ENCODE measurements at places on chromosomes 6 and 20.

- DNase-seq = no peak
These were observed 79.5 kb upstream of the VSTM2L start for GRCh38 chr20:37823296-37823980.

- DNase-seq = no peak
These were observed 35.2 kb upstream of the SLC22A2 start for GRCh38 chr6:160293844-160294243.

- DNase-seq = no peak
These were observed 123.4 kb downstream of the C6orf118 start for GRCh38 chr6:165186041-165186440.

GRCh38 chr20:14337400-14338171 is at the start of gene FLRT3:
Gene FLRT3 (minus strand): TSS chr20:14337612. CDS start chr20:14327506, 10,106 bp downstream.
- peak; percentile 96 for DNase-seq

DNA sequence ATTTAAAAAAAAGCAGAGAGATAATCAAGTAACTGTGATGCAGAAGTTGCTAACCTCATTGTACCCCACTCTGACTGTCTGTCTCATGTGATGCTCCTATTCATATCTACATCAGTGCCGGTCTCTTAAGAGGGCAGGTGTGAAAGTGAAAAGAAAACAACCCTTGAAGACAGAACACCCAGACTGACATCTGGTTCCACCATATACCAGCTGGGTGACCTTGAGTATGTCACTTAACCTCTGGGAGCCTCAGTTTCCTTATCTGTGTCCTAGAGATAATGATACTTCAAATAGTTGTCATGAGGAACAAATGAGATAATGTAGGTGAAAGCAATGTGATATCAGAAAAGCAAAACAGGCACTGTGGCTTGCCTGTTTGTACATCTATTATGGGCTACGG is 426.8 kb upstream of the SOX4 start:
- no peak for DNase-seq

DNA sequence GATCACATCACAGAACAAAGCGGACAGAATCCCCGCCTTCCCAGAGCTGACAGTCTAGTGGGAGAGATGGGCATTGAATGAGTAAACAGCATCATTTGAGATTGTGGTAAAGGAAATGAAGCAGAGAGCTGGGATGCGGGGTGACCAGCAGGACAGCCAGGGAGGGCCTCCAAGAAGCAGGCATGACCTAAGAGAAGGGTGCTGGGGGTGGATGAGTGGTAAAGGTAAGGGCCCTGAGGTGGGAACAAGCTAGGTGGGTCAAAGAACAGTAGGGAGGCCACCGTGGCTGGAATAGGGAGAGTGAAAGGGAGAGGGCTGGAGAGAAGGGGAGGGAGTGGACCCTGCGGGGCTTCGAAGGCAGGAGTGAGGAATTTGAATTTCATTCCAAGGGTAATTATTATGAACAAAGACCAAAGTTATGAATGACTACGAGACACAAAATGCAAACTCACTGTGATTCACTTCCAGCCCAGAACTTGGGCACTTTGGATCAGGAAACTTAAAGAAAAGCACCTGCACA is 61.4 kb downstream of the CEBPB start:
- DNase-seq = no peak

DNA sequence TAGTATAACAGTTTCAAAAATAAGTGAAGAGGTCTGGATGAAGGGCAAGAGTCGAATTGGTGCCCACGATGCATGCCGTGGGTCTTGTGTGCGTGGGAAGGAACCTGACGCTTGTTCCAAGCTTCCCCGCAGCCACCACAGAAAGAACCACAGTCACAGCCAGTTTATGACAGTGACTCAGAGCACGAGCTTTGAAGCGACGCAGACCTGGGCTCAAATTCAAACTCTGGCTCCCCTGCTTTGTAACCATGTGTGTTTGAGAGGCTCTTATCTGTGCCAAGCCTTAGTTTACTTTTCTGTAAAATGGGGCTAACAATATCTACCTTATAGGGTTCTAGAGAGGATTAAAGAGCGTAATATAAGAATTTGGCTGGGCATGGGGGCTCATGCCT is 65.5 kb downstream of the SYNJ2 start:
- no peak for DNase-seq

DNA sequence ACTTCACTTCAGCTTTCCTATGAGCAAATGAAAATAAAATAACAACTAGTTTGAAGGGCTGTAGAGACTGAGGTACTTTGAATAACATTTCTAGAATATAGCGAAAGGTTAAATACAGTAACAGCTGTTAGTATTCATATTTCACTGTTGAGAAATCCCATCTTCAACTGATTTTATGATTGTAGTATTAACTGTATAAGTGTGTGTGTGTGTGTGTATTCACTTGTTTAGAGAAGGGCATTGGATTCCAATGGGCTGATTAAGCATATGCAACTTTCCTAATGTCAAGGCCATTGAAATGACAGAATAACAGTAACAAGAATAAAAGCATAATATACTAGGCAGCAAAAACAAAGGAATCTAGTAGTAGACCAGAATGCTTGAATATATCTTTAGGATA is 957.5 kb upstream of the EPHA7 start:
- no peak for DNase-seq

GRCh38 chr20:407953-408842 is at the start of gene RBCK1:
Gene RBCK1 (plus strand): TSS chr20:408299. CDS start chr20:408758, 459 bp downstream.
- DNase-seq = no peak

- no peak for DNase-seq
These were observed 50.7 kb downstream of the CLIC5 start for GRCh38 chr6:45965007-45965406.

GRCh38 chr20:45095805-45096238 is 5.1 kb downstream of the KCNS1 start:
- no peak for DNase-seq

GRCh38 chr20:17622086-17622850 is 52.4 kb downstream of the DSTN start:
- DNase-seq = no peak

DNA sequence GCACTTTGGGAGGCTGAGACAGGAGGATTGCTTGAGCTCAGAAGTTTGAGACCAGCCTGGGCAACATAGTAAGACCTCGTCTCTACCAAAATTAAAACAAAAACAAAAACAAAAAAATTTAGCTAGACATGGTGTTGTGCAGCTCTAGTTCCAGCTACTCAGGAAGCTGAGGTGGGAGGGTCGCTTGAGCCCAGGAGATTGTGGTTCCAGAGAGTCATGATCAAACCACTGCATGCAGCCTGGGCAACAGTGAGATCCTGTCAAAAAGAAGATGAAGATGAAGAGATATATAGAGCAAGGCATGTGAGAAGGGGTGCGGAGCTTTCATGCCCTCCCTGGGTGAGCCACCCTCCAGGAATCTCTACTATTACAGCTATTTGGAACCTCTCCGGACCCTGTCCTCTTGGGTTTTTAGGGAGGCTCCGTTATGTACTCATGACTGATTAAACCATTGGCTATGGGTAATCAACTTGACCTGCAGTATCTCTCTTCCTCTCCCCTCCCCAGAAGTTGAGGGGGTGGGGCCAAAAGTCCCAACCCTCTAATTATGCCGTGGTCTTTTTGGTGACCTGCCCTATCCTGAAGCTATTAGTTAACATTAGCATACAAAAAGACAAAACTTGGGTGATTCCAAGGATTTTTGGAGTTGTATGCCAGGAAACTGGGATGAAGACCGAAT is 9.0 kb downstream of the POLH start:
- no peak for DNase-seq
